ENCODE measurements at places on chromosomes 3 and 15.

- no peak for DNase-seq
These were observed 62.0 kb downstream of the SUCNR1 start for GRCh38 chr3:151935446-151935845.

GRCh38 chr3:30871720-30872119, 22.7 kb downstream of the GADL1 start:
- no peak for DNase-seq

DNA sequence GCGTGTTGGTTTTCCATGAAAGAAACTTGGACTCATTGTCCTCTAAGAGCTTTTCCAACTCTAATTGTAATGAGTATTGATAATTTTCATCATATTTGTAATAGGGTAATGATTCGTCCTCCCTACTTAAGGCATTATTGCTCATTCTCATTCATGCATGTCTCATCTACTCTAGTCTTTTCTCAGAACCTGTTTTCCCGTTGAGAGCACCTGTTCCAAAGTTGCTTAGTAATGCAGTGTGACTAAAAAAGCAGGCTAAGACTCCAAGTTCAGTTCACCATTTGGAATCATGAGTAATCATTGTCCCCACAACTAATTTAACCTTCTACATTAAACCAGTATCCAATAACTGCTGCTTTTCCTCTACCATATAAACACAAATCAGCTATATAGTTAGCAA, 84.0 kb downstream of the FILIP1L start:
- no peak for DNase-seq

GRCh38 chr3:104291878-104292277, 1074.8 kb upstream of the ALCAM start:
- no peak for DNase-seq

DNA sequence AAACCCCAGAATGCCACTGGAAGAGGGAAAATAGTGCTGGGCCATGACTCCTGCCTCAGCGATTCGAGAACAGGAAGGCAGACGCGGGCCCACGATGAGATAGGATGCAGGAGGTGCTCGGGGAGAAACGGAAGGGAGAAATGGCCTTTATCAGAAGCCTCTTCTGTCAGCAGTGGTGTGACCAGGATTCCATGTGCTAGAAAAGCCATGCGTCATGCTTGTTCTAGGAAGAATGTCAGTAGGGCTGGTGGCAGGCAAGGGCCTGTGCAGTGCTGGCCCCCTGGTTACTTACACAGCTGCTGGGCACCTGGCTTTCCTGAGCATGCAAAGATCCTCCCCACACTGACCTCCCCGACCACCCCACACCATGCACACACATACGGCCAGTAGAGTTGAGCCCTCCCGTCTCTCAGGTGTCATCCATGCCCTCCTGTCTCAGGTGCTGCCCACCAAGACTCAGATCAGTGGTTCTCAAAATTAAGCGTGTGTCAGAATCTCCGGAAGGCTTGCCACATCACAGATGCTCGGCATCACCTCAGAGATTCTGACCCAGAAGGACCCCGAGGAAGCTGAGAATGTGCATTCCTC, 106.7 kb downstream of the ADAMTS17 start:
- DNase-seq: no peak

DNA sequence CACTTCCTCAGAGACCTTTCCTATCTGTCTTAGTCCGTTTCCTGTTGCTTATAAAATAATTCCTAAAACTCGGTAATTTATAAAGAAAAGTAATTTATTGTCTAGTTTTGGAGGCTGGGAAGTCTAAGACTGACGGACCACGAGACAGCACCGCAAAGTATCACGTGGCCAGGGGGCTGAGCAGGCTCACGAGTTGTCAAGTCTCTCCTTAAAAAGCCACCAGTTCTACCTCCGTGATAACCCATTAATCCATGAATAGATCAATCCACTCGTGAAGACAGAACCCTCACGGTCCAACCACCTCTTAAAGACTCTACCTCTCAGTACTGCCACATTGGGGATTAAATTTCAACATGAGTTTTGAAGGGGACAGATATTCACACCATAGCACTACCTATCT, 821 bp downstream of the LINS1 start:
- peak; percentile 57 for DNase-seq

GRCh38 chr3:48739617-48739954, 22.6 kb upstream of the IP6K2 start:
- no peak for DNase-seq

- no peak for DNase-seq
These were observed 25.3 kb upstream of the PIAS1 start for GRCh38 chr15:68028888-68029207.

DNA sequence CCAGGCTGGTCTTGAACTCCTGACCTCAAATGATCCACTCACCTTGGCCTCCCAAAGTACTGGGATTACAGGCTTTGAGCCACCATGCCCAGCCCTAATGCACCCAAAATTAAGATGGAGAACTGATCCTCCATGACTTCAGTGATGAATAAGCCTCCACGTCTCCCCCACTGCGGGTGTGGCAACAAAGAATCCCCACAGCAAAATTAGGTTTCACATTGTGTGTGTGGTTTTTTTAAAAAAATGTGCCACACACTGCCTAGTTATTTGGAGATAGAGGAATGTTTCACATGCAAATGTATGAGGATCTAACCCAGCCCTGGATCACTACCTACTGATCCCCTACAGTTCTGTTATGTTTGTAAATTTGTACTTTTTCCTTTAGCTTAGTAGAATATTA, 17.3 kb downstream of the HDAC11 start:
- no peak for DNase-seq

- no peak for DNase-seq
These were observed 169.1 kb upstream of the IQSEC1 start for GRCh38 chr3:13242364-13242737.

DNA sequence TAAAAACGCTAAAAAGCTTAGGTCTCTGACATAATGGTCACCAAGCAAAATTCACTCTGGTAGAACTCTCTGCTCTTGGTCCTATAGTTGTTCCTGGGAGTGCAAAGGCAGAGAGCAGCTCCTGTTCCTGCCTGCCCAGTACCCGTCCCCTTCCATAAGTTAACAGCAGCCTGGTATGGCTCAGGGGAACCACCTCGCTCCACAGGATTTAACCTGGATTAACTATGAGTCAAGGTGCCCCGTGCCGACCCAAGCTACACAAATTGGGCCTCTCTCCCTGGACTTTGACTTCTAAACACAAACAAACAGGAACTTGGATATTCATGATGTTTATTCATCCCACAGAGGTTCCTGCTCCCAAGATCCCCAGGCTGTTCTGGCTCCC, 32.1 kb downstream of the SCAP start:
- DNase-seq: no peak

DNA sequence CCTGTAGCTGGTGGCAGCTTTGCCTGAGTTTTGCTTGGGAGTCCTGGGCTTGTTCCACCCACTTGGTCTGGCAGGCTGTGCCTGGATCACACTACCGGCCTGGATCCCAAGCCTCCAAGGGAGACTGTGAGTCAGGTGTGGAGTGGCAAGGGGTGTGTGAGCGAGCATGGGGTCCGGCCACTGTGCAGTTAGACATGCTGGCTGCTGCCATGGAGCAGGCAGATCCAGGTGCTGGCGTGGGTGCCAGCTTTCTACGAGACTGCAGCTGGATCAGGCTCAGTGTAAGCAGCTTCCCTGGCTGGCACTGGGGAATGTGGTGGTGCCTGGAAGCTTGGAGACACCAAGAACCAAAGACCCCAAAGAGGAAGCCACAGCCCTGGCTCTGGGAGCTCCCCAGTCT, 102.0 kb upstream of the BNIP2 start:
- no peak for DNase-seq

- no peak for DNase-seq
These were observed 16.2 kb upstream of the DUT start for GRCh38 chr15:48315041-48315440.

DNA sequence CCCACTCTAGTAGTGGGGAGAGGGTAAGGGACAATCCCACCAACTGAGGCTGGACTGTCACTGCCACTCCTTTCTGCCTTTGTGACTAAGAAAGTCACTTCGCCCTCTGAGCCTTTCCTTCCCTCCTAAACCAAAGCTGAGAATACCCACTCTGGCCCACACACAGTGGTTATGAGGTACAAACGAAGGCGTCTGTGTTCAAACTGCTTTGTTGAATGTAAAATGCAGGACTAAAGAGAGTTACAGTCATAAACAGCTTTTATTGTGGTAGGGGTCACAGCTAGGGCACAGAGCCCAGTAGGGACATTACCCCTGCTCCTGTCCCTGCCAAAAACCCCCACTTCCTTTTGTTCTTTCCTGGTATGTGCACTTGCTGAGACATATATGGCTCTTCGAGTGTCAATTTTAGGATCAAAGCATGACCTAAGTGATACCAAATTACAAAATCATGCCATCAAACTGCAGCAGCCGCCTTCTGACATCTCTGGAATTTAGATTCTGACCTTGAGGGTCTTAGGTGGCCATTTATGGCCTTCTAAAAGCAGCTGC, 45.1 kb downstream of the CTDSPL start:
- no peak for DNase-seq

GRCh38 chr15:74505837-74506514, 35.0 kb upstream of the ARID3B start:
- DNase-seq: no peak

GRCh38 chr3:187044206-187044605, 95.1 kb downstream of the RPL39L start:
- DNase-seq: no peak

DNA sequence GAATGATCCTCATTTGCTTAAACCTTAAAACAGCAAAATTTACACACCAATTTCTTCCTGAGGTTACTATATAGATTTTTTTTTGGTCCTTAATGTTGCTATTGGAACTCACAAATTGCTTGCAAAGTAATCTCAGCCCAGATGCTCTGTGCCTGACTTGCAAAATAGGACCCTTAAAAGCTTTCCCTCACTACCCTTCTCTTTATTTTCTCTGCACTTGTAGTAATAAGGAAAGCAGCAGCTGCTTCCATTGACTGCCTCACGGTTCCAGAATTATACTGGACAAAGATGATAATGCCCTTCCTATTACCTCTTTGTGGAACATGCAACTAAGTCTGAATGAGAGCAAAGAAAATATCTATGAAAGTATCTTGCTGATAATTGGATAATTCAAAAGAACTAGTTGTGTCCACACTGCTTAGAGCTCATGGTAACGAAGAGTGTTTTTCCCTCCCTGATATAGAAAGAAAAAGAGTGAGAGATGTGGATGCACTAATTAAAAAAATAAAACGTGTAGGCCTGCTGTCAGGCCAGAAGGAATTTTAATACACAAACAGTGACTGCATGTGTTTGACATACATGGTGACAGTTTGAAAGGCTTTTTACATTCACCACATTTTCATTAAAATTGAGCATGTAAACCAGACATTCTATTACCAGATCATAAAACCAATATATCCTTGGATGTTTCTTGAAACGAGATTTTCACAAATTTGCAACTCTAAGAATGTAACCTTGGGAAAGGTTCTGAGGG, 783.1 kb downstream of the GBE1 start:
- no peak for DNase-seq

DNA sequence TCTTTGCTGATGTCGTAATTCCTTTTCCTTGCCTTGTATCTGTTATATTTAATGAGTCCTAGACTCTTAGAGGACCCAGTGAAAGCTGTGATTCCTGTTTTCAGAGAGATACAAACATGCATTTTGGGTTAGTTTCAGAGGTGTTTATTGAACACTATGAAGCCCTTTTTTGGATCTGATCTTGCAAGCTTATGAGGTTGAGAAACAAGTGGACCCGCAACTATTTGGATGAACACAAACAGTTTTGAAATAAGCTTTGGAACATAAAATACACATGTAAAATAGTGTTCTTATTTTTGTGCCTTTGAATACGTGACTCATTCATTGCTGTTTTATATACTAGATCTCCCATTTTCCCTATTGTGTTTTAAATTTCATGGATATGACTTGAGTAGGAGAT, 33.5 kb downstream of the SNRK start:
- no peak for DNase-seq

DNA sequence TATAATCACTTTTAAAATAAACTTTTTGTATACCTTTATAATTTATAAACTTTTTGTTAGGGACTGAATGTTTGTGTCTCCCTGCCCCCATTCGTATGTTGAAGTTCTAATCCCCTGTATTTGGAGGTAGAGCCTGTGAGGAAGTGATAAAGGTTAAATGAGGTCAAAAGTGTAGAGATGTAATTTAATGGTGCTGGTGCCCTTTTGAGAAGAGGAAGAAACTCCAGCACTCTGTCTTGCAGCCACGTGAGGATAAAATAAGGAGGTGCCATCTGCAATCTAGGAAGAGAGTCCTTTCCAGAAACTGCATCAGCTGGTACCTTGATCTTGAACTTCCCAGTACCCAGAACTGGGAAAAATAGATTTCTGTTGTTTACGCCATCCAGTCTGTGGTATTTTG, 106.1 kb upstream of the RGMA start:
- no peak for DNase-seq

DNA sequence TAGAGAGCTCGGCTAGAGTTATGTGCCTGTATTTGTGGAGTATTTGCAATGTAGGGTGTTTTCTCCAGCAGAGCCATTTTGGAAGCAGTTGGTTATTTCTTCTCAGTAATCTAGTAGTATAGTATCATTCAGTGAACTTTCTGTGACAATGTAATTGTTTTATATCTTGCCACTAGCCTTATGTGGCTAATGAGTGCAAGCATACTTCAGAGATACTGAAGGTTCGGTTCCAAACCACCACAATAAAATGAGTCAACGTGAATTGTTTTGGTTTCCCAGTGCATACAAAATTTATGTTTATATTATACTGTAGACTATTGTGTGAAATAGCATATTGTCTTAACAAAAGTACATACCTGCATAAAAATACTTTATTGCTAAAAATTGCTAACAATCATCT, 286.9 kb upstream of the TBL1XR1 start:
- no peak for DNase-seq

DNA sequence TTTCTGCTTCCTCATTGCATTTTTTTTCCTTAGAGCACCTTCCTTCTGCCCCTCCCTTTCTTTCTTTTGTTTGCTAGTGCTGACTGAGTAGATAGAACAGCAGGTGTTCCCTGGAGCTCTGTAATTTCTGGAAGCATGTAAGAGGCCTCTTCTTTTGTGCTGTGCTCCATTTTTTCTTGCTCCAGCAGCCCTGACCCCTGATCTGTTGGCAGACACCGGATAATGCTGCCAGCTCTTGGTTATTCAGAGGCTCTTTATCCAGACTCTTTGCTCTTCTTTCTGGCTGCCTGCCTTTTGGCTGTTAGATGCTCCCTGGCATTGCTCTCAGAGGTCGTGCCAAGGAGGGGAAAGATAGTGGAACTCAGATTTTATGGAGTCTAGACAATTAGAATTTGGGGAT, 104.4 kb upstream of the RBMS3 start:
- no peak for DNase-seq

DNA sequence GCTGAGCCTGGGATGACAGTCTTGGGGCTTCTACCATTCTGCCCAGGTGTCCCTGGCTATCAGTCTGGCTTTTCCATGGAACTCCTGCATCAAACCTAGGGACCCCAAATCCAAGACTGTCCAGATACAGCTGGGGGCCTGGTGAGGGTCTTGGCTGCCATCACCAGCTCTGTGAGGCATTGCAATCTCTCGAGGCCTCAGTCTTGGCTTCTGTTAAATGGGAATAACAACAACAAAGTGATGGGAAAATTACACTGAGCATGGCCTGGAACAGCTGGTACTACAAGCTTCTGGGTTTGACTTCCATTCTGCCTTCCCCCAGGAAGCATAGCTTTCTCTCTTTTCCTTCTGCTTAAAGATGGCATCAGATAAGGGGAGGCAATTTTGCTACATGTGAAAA, 50.0 kb upstream of the LCTL start:
- no peak for DNase-seq
